ENCODE measurements at places on chromosomes 6 and 20. TPM values are rescaled to one million over a fixed set of nuclear protein-coding genes. Genes with fewer than 3 reads are reported as not detected.

Gene MUC21
- total RNA-seq: not detected

Gene SLC39A7
- total RNA-seq: 135 TPM

Gene JAG1
- 19.4 TPM for total RNA-seq

Gene HEY2
- total RNA-seq: not detected

Gene GPX5
- total RNA-seq: not detected

- DNase-seq: no peak
These were observed 76.1 kb upstream of the SLC4A11 start for GRCh38 chr20:3315136-3315535.

DNA sequence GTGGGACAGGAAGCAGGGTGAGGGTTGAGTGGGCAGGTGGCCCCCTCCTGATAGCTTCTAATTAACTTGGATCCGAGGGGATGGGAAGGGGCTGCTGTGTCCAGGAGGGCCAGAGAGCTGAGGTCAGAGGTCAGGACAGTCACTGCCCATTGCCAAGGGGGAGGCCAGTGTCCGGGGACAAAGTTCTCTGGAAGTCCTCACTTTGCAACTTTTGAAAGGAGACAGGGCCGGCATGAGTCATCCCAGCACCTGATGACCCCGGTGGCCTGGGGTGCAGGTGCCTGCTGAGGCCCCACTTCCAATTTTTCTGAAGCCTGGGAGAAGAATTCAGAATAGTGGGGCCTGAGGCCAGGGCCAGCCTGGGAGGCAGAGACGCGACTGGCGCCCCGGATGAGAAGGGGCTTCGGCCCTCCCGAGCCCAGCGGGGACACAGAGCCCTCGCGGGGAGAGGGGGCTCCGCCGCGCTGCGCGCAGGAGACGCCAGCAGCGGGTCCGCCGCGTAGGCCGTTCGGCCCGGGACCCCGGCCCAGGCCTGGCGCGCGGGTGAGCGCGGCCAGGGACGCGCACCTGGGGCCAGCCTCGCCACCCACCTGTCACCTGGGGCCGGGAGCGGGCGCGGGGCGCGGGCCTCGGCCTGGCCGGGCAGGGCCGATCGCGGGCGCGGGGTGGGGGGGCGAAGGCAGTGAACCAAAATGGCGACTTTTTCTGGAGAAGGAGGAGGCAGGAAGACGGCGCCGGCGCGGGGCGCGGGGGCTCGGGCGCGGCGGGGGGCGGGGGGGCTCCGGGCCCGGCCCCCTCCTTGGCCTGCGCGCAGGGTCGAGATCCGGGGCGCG, 586 bp downstream of the ZNF512B start:
- no peak for DNase-seq

GRCh38 chr6:52746213-52746612, 17.1 kb downstream of the GSTA2 start:
- no peak for DNase-seq

GRCh38 chr6:167252271-167252670, 38.8 kb upstream of the UNC93A start:
- DNase-seq: no peak

DNA sequence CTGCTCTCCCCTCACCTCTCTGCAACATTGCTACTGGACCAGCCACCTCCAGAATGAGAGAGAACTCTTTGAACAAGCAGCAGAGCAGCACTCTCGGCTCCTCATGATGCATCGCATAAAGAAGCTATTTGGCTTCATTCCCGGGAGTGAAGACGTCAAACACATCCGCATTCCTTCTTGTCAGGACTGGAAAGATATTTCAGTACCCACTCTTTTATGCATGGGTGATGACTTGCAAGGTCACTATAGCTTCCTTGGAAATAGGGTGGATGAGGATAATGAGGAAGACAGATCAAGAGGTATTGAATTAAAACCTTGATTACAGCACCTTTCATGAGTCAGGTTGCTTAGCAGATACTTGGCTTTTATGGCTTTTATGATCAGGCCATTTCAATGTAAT, 4.3 kb downstream of the CALHM4 start:
- DNase-seq: peak; percentile 98

DNA sequence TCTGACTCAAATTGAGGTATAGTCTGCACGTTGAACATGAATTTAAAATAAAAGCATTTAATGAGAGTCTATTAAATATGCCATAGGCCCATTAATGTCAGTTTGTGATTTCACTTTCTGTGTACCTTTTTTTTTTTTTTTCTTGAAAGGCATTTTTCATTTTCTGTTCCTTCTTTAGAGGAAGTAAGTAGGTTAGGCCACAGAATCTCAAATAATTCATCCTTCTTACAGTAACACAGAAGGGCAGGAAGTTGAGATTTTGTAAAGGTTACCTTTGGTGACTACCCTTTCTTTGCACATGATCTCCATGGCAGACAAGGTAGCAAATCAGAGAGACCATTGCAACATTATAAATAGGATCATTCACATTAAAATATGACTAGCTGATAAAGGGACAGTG, 9.6 kb downstream of the L3MBTL3 start:
- DNase-seq: no peak

DNA sequence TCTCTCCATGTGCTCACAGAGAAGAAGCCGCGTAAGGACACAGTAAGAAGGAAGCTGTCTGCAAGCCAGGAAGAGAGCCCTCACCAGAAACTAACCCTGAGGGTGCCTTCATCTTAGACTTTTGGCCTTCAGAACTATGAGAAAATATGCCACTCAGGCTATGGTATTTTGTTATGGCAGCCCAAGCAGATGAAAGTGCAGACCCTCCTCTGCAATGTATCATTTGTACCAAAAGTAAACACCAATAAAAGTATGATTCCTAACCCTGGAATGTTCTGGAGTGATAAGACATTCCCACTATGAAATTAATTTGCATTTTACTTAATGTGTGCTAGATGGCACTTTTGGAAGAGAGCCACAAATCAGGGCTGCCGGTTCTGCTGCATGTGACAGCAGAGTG, 594.3 kb downstream of the UTRN start:
- DNase-seq: no peak

- peak; percentile 100 for DNase-seq
These were observed at the start of gene RWDD1 for GRCh38 chr6:116570856-116571682. Gene RWDD1 (plus strand): TSS chr6:116571504. CDS start chr6:116571583, 79 bp downstream.

- no peak for DNase-seq
These were observed 3.1 kb downstream of the MAP1LC3A start for GRCh38 chr20:34561661-34562060.

DNA sequence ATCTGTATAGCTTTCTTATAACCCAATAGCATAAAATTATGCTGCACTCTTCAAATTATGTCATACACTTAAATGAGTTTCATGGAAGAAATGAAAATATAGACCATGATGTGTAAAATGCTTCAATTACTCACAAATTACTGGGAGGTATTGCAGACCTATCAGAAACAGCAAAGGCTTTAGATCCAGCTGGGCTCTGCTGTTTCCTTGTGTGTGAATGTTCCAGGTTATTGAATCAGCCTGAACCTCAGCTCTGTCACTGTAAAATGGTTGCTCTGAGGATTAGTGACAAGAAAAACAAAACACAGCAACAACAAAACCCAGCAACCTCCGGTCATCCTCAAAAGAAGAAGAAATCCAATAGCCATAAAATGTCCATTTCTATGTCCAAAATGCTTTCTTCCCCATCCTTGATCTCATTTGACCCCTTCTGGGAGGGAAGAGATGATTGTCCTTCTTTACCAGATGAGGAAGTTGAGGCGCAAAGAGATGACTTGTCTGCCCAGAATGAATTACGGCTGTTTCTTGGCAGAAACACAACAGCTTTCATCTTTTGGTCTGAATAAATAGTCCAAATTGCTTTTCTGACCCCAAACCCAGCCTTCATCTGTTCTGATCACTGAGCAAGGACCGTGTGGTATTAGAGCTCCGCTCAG, 42.2 kb upstream of the TGM6 start:
- no peak for DNase-seq

DNA sequence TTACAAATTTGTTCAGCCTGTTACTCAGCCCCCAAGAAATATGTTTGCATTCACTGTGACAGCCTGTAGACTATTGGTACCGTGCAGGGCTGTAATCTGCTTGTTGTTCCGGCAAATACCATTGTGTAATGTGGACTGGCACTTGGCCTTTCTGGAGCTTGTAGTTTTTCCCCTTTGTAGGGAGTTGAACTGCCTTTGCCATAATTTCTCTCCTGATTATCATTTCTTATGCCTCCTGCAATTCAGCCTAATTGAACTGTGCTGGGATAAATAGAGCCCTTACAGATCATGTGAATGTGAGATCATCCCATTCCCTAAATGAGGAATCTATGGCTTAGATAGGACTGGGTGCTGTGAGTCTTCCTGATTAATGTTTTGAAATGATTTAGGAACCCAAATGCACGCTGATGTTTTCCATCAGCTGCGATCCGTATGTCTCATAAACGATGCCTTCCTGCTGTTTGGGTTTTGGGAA, 185.1 kb downstream of the JARID2 start:
- DNase-seq: no peak

DNA sequence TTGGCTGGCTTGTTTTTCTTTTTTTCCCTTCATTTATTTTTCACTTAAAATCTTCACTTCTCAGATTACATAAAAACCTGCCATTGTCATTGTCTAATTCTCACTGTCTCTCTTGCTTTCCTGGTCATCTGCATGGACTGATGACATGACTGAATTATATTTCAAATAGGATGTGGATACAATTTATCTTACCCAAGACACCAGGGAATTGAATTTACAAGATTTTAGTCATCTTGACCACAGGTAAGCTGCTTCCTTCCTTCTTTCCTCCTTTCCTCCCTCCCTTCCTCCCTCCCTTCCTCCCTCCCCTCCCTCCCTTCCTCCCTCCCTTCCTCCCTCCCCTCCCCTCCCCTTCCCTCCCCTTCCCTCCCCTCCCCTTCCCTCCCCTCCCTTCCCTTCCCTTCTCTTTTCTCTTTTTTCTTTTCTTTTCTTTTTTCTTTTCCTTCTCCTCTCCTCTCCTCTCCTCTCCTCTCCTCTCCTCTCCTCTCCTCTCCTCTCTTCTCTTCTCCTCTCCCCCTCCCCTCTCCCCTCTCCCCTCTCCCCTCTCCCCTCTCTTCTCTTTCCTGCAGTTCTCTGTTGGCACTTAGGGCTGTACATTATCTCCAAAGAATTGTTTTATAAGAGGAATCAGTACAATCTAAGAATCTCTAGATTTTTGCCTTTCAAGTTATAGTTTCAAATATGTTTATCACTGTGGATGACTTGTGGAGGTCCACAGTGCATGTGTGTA, 171.5 kb downstream of the CARMIL1 start:
- no peak for DNase-seq

GRCh38 chr20:44398335-44398734, 42.8 kb downstream of the HNF4A start:
- DNase-seq: peak; percentile 64

DNA sequence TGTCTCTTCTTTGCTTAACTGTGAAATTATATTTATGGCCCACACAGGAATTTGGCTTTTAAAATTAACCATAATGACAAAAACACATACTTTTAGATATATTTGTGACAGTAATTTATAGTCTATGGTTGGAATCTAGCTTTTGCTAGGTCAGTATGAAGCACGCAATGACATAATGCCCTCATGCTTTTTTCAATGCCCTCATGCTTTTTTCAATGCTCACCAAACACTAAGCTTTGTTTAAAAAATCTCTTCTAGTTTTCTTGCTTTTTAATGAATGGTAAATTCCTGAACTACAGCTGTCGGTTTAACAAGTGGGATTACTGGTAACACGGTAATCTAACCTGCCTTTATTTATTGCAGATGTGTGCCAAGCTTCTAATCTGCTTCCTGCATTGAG, 12.7 kb downstream of the CCN6 start:
- DNase-seq: no peak

GRCh38 chr6:128259029-128259724, 261.2 kb downstream of the PTPRK start:
- no peak for DNase-seq

- no peak for DNase-seq
These were observed 97.4 kb downstream of the SASH1 start for GRCh38 chr6:148440016-148440415.

DNA sequence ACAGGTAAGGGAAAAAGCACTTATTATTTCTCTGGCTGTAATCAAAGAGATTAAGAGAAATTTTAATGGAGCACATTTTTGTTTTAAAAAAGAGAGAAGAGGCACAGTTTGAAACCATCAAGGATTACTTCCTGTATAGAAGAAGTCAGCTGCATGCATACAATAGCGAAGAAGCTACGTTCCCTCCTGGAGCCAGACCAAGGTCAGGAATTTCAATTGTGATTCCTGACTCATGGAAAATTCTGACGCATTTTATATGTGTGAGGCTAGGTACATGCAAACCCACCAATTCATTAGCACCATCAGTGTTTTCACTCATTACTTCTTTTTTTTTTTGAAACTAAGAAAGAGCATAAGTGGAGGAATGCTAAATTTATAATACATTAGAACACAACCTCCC, 232.7 kb upstream of the SGK1 start:
- peak; percentile 73 for DNase-seq

- DNase-seq: no peak
These were observed 124.3 kb downstream of the CDKAL1 start for GRCh38 chr6:20658516-20658915.

DNA sequence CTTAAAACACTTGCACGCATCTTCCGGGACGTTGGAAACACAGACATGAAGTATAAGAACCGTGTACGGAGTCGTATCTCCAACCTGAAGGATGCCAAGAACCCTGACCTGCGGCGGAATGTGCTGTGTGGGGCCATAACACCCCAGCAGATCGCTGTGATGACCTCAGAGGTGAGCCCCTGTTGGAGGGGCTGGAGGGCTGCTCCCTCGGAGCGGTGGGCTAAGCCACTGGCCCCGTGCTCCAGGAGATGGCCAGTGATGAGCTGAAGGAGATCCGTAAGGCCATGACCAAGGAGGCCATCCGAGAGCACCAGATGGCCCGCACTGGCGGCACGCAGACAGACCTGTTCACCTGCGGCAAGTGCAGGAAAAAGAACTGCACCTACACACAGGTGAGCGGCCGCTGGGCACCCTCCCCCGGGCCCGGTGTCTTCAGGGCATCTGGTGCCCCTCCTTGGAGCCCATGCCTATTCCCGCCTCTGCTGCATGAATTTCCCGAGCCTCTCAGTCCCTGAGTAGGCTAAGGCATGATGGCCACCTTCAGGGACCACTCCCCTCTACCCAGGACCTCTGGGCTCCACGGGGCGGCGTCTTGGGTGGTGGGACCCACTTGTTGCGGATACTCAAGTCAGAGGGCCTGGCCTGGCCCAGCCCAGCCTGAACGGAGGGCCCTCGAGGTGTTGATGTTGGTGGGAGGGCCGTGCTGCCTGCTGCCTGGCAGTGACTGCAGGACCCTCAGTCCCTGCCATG, 7.4 kb downstream of the TCEA2 start:
- DNase-seq: no peak

GRCh38 chr6:18792866-18793265, 405.7 kb downstream of the RNF144B start:
- no peak for DNase-seq

- DNase-seq: no peak
These were observed 36.4 kb downstream of the LYRM2 start for GRCh38 chr6:89602166-89602565.

DNA sequence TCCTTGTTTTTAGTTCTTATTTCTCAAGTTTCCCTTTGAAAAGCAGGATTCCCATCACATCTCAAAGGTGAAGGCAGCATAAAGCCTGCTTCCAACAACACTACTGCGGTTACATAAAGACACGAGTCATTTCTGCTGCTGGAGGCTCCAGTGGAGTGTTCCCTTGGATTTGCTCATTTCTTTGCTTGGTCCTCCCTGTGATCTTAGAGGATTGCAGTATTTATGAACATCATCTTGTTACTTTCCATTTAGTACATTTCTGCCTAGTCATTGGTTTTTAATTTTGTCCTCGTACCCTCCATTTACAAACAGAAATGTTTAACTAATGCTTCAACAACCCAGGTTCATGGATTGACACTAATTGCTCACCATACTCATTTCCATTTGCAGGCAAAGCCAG, 298.8 kb downstream of the ZNF217 start:
- no peak for DNase-seq
